ENCODE measurements at places on chromosomes 5 and 9.

DNA sequence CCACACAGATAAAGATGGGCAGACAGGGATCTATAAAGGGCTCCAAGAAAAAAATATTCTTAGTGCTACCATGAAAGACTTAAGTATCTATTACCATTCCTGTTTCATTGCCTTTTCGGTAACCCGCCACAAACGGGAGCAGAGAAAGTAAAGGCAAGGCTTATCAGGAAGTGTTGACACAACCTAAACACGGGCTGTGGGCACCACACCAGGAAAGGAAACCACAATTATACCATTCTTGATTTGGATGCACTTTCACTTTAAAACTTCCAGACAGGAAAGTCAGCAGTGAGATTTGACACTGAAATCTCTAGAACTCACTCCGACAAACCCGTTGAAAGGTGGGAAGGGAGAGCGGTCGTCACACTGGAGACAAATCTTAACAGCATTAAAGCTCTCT, 6.5 kb downstream of the TLE1 start:
- no peak for DNase-seq

DNA sequence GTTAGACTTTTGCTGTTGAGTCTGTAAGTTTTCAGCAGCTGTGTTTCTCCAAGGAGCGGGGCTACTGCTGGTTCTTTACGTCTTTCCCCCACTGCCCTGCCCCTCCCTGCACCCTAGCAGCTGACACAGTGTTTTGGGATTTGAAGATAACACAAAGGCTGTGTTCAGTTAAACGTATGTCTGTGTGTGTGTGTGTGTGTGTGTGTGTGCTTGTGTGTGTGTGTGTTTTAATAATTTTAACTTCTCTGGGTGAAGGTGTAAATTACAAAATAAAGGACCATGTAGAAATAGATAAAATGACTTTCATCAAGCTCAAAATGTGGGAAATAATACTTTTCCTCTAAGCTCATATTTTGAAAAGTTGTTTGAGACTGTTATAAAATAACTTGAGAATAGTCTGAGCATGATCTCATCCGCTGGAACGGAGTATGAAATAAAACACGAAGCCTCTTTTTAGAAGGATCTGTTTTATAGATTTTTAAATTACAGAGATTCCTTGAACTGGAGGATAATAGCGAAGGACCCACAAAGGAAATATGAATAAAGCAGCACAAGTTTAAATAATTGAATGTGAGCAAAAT, 10.9 kb downstream of the ABL1 start:
- DNase-seq: no peak

DNA sequence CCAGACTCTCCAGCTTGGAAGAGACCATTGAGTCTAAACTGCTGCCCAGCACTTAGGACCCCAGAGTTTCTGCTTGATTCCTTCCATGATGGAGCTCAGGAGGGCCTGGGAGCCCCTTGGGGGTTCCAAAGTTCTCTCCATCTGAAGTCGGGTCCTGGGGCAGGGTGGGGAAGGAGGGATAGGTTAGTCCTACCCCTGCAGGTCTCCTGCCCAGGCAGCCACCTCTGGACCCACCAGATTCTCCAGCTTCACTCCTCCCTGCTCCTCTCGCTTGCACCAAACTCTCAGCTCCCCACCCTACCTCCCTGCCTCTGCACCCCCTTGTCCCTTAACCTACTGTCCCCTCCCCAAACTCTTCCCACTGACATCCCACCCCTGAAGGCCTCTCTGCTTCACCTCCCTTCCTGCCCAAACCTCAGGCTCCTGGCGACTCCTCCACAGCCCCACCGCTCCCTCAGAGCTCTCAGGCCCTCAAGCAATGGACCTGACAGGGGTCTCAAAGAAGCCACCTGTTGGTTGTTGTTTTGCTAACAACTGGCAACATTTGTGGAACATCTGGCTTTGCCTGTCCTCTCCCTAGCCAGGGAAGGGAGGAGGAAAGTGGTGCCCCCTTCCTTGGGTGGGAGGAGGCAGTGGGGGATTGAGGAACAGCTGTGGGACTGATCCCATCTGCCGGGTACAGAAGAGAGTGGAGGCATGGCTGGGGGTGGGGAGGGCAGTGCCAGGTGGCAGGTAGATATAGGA, 137.5 kb downstream of the RGS3 start:
- no peak for DNase-seq

DNA sequence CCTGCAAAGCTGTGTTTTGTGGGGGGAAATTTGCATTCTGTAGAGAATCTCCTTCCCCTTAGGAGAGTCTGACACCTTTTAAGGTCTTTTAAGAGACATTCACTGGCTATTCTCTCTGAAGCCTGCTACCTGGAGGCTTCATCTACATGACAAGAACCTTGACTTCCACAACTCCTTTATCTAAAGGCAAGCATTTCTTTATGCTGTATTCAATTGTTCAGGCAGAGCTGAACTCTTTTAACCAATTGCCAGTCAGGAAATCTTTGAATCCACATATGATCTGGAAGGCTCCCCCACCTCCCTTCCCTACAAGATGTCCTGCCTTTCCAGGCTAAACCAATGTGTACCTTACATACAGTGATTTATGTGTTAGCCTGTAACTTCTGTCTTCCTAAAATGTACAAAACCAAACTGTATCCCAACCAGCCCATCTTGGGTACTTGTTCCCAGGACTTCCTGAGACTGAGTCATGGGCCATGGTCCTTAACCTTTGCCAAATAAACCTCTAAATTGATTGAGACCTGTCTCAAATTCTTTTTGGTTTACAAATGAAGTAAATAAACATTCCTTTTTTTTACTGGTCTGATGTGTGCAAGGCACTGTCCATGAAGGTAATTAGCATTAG, 9.9 kb downstream of the C9orf85 start:
- no peak for DNase-seq

DNA sequence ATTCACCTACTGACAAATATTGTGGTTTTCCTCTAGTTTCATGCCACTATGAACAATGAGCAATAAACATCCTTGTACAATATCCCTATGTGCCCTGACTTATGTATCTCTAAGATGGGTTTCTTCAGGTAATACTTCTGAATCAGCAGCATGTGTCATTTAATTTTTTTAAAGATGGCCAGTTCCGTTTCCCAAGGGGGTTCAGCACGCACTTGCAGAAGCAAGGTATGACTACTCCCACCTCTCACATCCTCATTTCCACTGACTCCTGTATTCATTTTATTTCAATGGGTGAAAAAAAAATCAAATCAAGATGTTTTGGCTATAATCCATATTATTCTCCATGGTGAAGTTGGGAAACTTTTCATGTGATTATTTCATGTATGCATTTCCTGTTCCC, 14.7 kb upstream of the ADAMTS19 start:
- DNase-seq: no peak
